Hematopoietic multipotent progenitor cell treated with erythropoietin and hydrocortisone succinate and interleukin-3 and kit ligand, for 17 days (in vitro differentiated cells): ENCODE measurements at places on chromosomes 16 and 17.

DNA sequence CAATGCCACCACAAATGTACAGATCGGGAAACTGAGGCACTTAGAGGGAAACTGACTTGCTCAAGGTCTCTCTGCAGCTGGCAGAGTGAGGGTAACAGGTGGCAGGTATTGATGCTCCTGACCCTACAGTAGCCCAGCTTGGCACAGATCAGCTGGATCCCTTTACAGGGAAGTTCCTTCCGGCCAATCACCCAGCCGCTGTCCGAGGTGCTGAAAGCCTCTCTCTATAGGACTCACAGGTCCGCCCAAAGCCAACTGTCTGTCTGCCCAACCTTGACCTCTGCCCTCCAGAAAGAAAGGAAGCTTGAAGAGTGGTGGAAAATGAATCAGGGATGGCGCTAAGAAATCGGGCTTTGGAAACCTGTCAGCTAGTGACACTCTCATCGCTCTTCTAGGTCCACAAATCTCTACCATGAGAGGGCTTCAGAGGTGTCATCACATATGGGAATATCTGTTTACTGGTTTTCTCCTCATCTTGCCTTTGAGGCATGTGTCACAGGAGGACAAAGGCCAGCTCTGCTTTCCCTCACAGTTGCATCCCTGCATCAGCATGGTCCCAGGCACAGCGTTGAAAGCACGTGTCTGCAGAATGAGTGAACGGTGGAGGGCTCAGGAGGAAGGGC is 246.2 kb downstream of the KATNIP start:
- no peak for DNase-seq

- DNase-seq = no peak
Observed at GRCh38 chr16:15489016-15489415, 54.6 kb downstream of the BMERB1 start.

DNA sequence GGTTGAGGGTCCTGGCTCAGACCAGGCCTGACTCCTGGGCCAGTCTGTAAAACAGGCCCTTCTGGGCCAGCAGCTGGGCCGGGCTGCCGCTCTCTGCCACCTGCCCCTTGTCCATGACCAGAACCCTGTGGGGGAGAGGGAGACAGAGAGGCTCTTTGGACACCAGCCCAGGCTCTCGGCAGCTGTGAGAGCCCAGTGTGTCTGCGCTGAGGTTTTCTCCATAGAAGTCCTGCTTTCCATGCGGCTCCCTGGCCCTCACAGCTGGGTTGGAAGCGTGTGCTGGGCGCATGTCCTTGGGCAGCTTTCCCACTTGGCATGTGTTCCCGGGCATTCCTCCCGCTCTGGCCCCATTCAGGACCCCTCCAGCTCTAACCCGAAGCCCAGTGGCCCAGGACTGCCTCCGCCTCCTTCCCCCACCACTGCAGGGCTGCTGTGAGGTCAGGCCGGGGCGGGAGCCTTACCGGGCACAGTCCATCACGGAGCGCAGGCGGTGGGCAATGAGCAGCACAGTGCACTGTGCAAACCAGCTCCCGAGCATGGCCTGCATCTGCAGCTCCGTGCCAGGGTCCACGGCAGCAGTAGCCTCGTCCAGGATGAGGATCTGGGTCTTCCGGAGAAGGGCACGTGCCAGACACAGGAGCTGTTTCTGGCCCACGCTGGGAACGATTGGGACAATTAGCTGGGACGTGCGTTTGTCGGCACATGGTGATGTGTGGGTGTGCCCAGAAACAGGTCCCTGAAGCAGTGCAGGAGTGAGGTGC is 73.0 kb downstream of the ABCC6 start:
- no peak for DNase-seq

DNA sequence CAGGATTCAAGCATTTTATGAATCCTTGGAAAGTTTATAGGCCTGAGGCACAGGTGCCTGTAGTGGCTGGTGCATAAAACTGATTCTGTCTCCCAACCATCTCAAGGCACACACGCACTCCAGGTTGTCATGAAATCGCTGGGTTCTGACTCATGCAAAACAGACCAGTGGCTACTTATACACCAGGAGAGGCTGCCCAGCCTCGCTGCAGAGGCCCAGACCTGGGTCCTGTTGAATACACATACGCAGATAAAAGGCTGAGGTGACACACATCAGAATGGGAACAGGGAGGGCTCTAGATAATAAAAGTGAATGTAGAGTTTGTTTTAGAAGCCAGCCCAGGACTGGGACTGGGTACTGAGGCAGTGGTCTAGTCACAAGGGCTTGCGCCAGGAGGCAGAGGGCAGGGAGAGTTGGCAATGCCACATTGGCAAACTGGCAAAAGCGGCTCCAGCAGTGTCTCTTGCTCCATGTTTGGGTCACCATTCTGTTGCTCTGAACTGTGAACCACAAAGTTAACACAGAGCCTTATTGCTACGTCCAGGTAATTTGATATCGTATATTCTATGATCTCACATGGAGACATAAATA is 13.6 kb downstream of the OR1D5 start:
- no peak for DNase-seq

DNA sequence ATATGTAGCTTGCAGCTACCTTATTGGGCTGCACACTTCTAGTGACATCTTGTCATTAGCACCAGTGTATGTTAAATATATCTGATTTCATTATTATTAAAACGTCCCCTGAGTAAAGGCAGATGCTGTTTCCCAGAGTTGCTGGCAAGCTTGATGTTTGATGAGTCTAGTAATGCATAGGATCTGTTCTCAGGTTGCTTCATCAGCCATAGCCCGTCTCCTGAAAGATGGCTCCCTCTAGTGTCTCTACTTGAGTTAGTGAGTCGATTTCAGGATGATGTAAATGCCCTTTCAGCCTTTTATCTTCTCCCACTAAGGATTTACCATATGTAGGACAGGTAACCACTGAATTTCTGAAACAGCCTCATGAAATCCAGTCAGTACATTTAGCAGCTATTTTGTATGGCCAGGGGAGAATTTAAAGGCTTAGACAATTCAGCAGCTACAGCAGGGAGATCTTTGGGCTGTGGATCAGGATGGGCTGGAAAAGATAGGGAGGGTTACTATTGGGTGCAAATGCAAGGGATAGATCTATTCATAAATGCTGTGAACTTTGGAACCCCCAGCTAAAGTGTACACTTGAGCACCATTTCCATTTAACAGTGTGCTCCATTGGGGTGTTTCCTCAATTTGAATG is 376.3 kb downstream of the CNTNAP4 start:
- no peak for DNase-seq

DNA sequence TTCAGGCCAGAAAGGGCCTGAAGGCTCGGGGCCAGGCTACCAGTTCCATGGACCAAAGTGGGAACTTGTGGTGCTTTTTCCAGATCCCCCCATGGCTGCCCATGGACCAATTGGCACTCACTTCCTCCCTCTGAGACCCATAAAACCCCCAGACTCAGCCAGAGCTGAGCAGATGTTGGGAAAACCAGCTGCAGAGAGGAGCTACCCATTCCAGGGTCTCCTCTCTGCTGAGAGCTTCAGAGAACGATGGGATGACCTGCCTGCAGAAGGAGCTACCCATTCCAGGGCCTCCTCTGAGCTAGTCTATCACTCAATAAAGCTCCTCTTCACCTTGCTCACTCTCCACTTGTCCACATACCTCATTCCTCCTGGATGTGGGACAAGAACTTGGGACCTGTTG is 52.2 kb upstream of the MED9 start:
- DNase-seq = no peak

- DNase-seq = no peak
Observed at GRCh38 chr17:18848501-18848900, 9.4 kb upstream of the PRPSAP2 start.

DNA sequence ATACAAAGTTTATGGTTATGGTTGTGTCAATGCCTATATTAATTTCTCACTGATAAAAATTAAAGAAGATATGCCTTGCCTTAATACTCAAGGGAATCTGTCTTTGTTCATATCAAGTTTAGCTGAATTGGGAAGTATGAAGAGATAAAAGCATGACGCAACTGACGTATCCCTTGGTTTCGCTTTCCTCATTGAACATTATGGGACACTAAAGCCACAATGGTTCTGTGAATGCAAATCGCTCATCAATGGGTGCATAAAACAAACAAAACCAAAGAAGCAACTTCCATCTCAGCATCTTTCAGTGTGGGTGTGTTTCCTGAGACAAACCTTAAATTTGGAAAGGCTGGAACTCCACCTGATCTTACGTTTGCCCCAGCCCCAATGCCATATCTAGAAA is 108.2 kb downstream of the NPIPB5 start:
- no peak for DNase-seq

- DNase-seq = no peak
Observed at GRCh38 chr16:53061256-53061655, 6.5 kb downstream of the CHD9 start.

- DNase-seq = no peak
Observed at GRCh38 chr17:77701996-77702395, 256.5 kb upstream of the TNRC6C start.

DNA sequence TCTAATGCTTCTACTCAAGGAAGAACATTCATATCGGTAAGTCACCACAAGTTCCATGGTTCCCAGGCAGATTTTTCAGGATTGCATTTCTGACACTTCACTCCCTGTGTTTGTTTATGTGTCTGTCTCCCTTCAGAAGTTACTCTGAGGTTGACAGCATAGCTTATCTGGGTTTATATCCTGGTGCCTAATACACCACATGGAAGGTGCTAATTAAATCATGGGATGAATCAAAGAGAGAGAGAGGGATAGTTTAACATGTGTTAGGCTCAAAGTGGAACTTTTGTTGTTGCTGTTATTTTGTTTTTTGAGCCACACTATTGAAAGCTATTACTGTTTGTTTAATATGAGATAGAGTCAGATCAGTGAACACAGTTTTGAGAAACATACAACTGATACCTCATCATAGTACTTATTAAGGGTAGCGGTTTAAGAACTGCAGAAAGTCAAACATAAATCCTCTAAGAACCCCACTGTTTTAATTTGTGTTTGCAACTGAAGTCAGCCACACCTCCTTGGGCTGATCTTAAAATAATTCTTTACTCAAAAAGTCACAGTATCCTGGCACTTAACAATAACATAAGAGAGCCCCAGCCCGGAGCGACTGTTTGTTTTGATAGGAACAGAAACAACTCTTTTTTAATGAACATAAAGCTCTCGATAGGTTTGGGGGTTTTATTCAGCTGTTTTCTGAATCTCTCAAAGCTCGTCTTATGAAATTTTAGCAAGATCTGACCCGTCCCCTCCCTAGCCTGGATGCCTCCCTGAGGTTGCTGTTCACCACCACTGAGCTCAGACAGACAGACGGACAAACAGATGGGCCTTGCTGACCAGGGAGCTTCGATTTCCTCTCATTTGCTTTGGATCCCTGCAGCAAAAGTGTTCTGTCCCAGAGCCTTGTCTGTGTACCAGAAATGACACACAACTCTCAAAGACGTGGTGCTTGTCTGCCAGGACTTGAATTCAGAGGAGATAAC is 98.3 kb upstream of the MYOCD start:
- DNase-seq = no peak

DNA sequence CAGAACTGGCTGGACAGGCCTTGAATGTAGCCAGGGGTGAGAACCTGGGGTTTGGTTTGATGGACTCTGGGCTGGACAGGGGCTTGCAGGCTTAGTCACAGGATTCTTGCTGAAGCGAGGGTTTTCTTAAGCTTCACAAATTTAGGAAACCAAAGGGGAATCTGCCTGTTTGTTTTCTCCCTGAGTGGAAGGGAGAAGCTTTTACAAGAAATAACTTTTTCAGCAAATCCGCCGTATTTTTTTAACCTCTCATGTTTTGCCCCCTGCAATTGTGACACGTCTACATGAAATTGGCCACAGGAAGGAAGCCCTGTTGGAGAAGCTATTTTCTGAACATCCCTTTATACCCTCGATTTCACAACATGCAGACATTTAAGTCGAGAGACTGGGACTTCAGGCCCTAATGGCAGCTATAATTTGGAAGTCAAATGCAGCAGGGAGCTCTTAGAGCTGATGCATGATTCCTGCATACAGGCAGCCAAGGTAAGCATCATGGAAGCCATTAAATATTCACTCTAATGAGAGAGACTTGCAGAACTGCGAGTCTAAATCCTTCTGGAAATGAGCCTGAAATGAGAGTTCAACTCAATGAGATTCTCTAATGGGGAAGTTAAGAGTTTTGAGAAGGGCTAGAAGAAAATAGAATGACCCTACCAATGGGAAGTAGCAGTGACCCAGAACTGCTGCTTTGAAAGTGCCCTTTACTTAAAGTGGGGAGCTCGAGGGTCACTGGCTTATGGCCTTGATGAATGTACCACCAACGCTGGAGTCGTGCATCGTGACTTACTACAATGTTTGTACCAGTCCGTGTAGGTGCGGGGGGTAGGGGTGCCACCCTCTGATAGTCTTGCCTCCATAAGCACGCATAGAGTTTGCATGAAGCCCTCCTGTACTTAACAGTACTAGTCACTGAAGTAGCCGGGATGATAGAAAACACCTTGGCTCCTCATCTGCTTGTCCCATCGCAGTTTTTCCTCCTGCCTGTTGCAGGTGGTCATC is 45.1 kb upstream of the IRF8 start:
- DNase-seq = no peak

- DNase-seq = no peak
Observed at GRCh38 chr16:47309581-47310312, 151.1 kb downstream of the ITFG1 start.

GRCh38 chr16:8727857-8728618 is 53.6 kb downstream of the ABAT start:
- no peak for DNase-seq

DNA sequence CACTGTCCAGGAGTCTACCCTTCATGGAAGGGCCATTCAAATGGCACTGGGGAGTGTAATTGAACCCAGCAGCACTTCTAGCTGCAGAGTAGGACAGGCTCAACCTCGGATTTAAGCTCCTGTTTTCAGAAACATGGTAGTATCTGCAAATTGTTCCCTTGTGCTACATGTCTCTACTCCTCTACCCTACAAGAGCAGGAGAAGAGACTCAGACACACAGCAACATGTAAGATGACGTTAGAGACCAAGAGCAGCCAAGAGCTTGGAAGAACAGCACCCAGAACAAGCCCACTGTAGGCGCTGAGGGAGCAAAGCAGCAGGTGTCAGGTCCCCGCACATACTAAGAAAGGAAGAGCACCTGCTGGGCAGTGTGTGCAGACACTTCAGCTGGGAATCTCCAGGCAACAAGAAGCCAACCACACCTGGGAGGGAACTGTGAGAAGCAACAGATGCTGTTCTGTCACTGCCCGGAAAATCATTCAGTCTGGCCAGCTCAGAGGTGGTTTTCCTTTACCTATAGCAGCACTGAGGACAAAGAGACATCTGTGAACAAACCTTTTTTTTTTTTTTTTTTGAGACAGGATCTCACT is 35.6 kb upstream of the MNT start:
- no peak for DNase-seq

GRCh38 chr17:73639322-73639721 is 4.9 kb downstream of the SDK2 start:
- no peak for DNase-seq

GRCh38 chr16:75443298-75443697 is 10.0 kb upstream of the CFDP1 start:
- no peak for DNase-seq

- no peak for DNase-seq
Observed at GRCh38 chr17:8740486-8740885, 4.2 kb downstream of the CCDC42 start.

- no peak for DNase-seq
Observed at GRCh38 chr17:57528058-57528451, 217.0 kb downstream of the CCDC182 start.

- DNase-seq = no peak
Observed at GRCh38 chr16:3262517-3262916, 6.1 kb upstream of the MEFV start.
